ENCODE measurements at places on chromosomes 4 and X. TPM values are rescaled to one million over a fixed set of nuclear protein-coding genes. Genes with fewer than 3 reads are reported as not detected.

The WDR17 gene
- 0.42 TPM for total RNA-seq

GRCh38 chr4:44425614-44426208, 22.9 kb downstream of the KCTD8 start:
- no peak overlapping the region for H3K4me3 ChIP-seq
- no peaks in the 10 kb centered on the region for H3K4me1 ChIP-seq
- no peak for DNase-seq
- H3K27me3 ChIP-seq, result no peaks in the 10 kb centered on the region
- H3K27ac ChIP-seq, result no peak overlapping the region
- no peaks in the 10 kb centered on the region for H3K36me3 ChIP-seq

The RBM47 gene
- total RNA-seq, result 1.5 TPM

- no peaks in the 10 kb centered on the region for H3K4me1 ChIP-seq
- no peaks in the 10 kb centered on the region for H3K27me3 ChIP-seq
- no peak for DNase-seq
- H3K36me3 ChIP-seq, result no peaks in the 10 kb centered on the region
- H3K27ac ChIP-seq, result no peak overlapping the region
These were observed 43.3 kb downstream of the NHSL2 start for GRCh38 chrX:71953946-71954345.

DNA sequence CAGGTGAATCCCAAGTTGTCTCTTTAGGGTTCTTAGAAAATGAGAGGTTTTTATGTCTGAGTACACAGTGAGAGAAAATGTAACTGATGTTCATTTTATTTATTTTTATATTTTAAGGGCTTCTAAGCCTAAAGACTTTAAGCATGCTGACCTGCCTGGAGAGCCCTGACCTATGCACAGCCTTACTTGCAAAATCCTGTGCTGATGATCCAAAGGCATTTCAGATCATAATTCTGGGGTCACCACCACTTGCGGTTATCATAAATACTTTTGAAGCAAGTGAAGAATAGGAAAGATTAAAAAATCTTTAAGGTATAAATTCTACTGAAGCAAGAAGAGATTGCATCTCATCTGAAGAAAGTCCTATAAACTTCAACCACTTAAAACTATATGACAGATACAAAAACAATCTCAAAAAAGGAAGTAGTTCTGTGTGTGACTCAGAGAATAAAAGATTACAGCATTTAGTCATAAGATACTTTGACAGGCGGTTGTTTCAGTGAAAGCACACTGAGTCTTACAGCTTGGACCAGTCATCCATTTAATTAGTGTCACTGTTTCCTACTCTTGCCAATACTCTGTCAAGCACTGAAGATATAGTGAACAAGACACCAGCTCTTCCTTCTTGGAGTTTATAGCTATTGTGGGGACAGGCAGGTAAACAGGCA, 245.2 kb upstream of the DIPK2B start:
- H3K4me1 ChIP-seq, result no peaks in the 10 kb centered on the region
- no peak for DNase-seq
- no peaks in the 10 kb centered on the region for H3K36me3 ChIP-seq
- no peak overlapping the region for H3K4me3 ChIP-seq

- no peak overlapping the region for H3K4me3 ChIP-seq
- DNase-seq, result no peak
- no peak overlapping the region for H3K27ac ChIP-seq
- no peaks in the 10 kb centered on the region for H3K4me1 ChIP-seq
These were observed 41.9 kb downstream of the WDR1 start for GRCh38 chr4:10074767-10075105.

The CENPE gene
- 1.5 TPM for total RNA-seq

The ASB12 gene
- not detected for total RNA-seq

The ENPP6 gene
- not detected for total RNA-seq

The FAM9B gene
- not detected for total RNA-seq

Measured in CD4-positive, alpha-beta memory T cell (primary cell).